ENCODE measurements at places on chromosomes 4 and X.

GRCh38 chrX:80876877-80877276 is 67.2 kb upstream of the BRWD3 start:
- no peak for DNase-seq

- no peak for DNase-seq
These were observed 552.6 kb upstream of the INTU start for GRCh38 chr4:127080141-127080540.

DNA sequence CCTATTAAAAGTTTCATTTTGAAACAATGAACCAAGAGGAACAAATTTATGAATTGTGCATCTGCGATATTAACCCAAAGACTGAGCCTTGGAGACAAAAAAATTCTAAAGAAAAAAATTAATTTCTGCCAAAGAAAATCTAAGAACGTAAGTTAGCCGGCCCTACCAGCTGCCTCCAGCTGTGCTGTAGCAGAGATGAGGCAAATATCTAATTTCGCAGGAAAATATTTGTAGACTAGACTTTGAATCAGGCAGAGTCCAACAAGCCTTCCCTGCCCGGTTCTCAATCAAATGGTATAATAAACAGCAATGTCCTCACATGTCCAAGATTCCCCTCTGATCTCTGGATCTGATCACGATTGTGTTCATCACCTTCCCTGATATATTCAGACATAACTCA is 21.2 kb upstream of the SMIM20 start:
- DNase-seq: no peak

- DNase-seq: no peak
These were observed 51.2 kb downstream of the TBL1X start for GRCh38 chrX:9515973-9516538.

- no peak for DNase-seq
These were observed 37.2 kb downstream of the BTC start for GRCh38 chr4:74757136-74757535.

- DNase-seq: no peak
These were observed 96.7 kb downstream of the SRPX start for GRCh38 chrX:38124000-38124399.

DNA sequence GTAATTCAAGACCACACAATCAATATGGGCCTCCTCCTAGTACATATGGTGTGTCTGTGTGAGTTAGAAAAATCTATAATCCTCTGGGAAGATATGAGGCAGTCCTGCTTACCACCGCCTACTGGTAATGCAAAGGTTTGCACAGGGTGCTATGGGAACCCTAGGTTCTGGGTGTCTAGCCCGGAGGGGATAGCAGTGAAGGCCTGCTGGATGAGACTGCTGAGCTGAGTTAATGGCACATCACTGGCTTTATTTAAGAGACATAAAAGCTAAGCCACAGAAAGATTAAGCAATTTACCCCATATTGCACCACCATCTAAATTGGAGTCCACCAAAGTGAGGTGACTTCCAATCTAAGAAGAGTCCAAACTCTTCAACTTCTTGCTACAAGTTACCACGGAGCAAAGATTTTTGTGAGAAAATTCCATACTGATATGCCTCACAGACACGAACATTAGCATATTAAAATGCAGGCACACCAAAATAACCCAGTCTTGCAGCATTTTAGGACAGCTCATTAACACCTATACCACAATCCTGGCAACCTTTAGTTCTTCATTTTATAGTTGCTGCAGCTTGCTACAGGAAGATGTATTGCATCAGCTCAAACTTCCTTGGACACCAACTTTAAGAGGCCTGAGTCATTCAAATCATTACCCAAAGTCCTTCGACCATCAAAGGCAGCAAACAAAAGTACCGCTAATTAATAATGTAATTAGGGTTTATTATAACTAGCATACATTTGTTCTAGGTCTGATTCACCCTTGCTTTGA is 13.7 kb downstream of the DGKK start:
- no peak for DNase-seq

DNA sequence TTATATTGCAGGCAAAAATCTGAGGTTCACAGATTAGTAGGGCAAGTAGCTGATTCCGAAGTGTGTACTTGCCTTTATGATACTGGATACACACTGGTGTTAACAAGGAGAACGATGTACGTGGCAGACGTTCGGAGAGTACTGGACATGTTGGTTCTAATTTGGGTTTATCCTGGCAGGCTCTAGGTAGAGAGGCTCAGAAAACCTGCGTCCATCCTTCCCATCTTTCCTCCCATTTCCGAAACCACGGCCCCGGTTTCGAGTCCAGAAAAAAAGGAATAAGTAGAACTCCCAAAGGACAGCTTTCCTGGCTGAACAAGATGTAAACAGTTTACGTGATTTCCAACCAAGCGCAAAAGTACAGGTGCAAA is 351 bp upstream of the SLC30A9 start:
- DNase-seq: no peak

DNA sequence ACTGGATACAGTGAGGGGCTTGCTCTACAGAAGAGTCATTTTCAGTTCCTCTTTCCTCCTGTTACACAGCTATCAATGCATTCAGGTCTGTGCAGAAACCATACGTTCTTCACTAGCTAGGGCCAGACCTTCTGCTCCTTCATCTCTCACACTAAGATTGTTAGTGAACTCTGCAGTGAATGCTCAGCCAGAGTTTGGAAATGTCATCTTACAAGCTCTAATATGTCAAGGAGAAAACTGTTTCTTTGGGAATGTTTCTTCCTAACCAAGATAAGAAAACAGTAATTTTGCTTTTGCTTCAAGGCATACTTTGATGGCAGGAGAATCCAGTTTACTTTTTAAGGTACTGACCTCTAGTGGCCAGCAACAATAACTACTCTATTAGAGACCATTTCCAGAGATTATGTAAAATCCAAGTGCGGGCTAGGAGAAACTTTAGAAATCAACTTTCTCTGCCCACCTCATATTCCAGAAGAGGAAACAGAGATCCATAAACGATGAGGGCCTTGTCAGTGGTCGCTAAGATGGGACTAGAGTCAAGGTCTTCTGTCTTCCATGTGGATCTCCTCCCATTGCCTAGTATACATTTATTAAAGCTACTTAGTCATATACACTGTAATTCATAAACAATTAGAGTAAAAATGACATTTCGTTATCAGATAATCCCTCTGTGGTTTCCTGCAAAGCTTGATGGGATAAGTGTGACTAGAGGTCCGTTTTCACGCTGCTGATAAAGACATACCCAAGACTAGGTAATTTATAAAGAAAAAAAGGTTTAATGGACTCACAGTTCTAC is 12.1 kb upstream of the CC2D2A start:
- no peak for DNase-seq

GRCh38 chrX:116490104-116490503 is 27.3 kb upstream of the CT83 start:
- no peak for DNase-seq

DNA sequence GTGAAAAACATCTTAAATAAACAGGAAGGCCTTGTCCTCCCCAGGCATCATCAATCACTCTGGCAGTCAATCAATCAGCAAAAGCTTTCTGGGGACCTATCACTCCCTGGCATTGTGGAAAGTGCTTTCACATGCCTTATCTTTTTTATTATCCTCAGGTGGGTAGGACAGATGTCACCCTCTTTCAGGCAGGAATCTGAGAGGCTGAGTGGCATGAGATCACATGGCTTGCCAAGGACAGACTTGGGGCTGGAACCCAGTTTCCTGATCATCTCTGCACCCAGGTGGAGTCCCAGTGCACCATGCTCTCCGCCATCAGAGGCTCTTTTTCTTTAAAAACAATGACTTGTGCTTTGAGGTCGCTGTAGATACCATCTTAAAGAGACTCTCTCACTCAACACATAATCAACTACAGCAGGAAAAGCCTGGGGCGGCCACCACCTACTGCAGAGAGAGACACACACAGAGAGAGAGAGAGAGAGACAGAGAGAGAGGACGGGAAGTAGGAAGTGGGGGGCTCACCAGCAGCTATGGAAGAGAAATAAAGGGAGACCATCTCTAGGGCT is 282.7 kb downstream of the PTTG2 start:
- DNase-seq: no peak

GRCh38 chrX:135315864-135316263 is 6.6 kb downstream of the ETDC start:
- DNase-seq: no peak

- no peak for DNase-seq
These were observed 59.4 kb upstream of the FBXW7 start for GRCh38 chr4:152594978-152595925.

GRCh38 chr4:4730249-4730648 is 129.2 kb upstream of the MSX1 start:
- no peak for DNase-seq

GRCh38 chr4:126895988-126896570 is 736.7 kb upstream of the INTU start:
- DNase-seq: no peak

GRCh38 chrX:150163221-150163930 is 199.7 kb upstream of the MAMLD1 start:
- no peak for DNase-seq

DNA sequence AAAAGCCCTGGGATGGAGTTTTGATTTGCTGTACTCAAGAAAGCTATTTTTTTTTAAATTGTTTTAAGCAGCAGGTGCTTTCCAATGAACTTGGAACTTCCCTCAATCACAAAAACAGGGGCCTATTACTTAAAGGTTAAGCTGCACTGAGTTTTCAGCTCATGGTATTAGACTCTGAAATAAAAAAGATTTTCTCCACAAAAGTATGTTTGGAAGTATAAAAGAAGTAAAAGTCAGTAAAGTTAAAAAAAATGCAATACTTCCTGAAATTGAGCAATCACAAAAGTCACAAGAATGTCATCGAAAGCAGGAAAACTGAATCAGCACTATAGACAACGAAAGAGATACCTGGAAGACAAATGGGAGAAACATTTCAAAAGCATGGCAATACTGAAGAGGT is 38.9 kb upstream of the PLAC8 start:
- DNase-seq: no peak

GRCh38 chr4:24589448-24589847 is 5.1 kb upstream of the DHX15 start:
- DNase-seq: no peak

- DNase-seq: no peak
These were observed 241.0 kb downstream of the SHOX start for GRCh38 chrX:871626-872025.

Data from stimulated activated CD4-positive, alpha-beta T cell treated with anti-CD3 and anti-CD28 coated beads, Interleukin-1b, Interleukin-23, amount 100 ng/mL, for 24 hours (primary cell).